Stimulated activated CD4-positive, alpha-beta T cell treated with anti-CD3 and anti-CD28 coated beads, Interleukin-4, amount 100 ng/mL, for 4 hours (primary cell): ENCODE measurements at places on chromosomes 16 and 17.
A peak's percentile ranks its signal among the peaks of the same experiment; 100 is the strongest.

- DNase-seq, result no peak
These were observed 36.0 kb upstream of the CCL1 start for GRCh38 chr17:34398990-34399389.

DNA sequence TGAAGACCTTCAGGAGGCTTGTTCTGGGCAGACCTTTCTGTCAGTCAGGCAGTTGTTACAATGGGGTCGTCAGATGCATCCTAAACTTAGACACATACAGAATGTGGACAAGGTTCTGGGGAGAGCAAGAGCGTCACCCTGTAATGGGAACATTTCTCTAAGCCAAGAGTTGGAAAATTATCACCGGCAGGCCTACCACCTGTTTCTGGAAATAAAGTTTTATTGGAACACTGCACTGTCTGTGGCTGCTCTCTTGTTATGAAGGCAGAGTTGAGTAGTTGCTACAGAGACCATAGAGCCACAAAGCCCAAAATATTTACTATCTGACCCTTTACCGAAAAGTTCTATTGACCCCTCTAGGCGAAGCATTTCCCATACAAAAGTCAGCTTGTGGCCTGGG lies 106.2 kb downstream of the CPPED1 start:
- DNase-seq, result no peak

- no peak for DNase-seq
These were observed 14.6 kb downstream of the SLC46A1 start for GRCh38 chr17:28391401-28391800.

DNA sequence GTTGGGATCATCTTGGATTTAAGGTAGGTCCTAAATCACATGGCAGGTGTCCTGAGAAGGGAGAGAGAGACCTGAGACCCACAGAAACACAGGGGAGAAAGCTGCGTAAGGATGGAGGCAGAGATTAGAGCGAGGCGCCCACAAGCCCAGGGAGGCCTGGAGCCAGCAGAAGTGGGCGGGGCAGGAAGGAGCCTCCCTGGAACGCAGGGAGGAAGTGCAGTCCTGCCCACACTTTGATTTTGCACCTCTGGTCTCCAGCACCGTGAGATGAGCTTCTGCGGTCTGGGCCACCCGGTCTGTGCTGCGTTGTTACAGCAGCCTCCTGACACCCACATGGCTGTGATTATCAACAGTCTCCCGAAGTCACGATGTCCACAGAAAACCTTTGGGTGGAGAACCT lies 6.4 kb downstream of the DNASE1L2 start:
- DNase-seq, result no peak

DNA sequence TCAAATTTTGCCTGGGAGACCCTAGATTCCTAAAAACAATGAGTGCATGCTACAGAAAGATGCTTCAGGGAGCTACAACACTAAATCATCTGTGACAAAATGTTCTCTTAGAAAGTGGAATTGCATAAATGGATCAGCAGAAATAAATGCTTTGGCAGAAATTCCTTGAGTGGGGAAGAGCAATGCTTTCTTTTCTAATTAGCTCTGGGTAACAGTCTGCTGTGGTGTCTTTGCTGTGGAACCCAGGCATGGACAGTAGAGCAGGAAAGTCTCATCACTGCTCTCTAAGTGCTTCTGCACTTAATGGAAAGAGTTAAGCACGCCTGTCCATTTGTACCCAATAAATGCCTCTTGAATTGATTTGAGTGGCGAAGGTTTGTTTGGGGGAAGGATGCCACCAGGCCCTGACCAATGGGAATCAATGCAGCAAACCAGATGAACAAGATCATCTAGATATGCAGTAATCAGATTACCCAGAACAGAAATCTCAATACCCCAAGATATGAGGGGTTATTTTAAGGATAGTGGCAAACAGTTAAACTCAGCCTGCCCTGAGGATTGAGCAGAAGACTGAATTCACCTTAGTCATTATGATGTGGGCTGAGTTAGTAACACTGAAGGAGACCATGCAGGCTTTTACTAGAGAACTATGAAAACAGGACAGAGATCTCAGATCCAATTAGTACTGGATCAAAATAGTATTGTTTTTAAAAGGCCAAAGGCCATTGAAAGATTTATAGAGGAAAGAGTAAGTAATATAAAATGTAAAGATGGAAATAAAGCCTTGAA lies 13.6 kb downstream of the HLF start:
- no peak for DNase-seq

DNA sequence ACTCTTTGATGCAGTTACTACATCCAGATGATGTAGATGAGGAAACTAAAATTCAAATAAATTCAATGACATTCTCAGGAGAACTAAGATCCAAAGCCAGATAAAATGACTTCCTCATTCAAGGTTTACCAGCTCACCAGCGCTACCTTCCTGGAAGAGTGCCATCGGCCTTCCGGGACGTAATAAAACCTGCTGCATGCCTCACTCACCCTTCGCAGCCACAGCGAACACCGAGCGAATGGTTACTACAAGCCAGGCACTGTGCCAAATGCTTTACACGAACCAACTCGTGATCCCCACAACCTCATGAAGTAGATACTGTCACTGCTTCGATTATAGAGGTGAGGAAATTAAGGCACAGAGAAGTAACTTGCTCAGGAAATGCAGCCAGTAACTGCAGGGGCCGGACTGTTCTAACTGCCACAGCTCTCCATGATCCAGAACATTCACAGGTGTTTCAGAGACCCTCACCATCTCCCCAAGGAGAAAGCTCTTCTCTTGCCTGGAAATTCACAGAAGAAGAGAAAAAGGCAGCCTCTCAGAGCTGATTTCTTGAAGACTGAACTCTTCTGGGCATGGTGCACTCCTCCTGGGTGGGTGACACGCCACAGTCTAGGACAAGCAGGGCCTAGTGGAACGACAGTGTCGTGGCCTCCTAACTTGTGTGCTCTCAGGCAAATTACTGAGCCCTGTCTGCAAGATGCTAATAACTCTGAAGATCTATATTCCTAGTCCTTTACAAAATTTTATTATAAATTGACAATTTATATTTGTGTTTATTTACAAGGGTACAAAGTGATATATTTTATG lies 46.8 kb downstream of the HIC1 start:
- peak; percentile 26 for DNase-seq

DNA sequence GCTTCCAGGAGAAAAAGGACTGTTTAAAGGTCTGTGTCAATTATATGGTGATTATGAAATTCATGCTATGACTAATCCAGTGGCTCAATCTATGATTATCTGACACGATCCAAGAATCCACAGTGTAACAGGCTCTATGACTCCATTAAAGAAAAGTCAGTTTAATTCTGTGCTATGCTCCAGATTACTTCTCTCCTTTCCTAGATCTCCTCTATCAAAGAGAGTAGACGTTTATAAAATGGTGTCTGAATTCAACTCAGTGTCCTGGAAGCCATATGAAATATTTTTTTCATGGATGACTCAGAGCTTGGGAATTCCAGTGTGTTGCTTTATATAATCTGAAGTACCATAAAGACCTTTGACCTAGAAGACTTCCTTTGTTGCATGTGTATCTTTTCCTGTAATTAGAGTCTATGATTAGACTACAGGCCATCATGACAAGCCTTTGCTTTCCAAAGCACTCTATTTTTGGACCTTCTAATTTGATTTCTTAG lies 27.0 kb upstream of the NF1 start:
- DNase-seq, result no peak

DNA sequence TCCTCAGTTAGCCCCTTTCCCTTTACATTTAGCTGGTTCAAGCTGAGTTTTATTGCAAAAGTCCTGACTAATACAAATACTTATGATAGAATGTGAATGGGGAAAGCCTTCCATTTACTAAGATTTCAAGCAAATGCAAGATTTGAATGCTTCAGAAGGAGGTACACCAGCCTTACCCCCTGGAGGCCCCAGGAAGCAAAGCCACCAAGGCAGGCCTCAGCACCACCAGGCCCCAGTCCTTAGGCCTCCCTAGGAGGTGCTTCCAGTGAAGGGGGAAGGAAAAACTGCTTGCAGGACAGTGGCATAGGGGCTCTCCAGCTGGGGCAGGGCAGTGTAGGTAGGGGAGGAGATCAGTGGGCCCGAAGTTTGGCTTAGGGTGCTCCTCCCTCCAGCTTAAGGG lies 7.3 kb upstream of the PRPSAP2 start:
- DNase-seq, result no peak

GRCh38 chr16:85390511-85391174 lies 222.5 kb upstream of the GSE1 start:
- no peak for DNase-seq

DNA sequence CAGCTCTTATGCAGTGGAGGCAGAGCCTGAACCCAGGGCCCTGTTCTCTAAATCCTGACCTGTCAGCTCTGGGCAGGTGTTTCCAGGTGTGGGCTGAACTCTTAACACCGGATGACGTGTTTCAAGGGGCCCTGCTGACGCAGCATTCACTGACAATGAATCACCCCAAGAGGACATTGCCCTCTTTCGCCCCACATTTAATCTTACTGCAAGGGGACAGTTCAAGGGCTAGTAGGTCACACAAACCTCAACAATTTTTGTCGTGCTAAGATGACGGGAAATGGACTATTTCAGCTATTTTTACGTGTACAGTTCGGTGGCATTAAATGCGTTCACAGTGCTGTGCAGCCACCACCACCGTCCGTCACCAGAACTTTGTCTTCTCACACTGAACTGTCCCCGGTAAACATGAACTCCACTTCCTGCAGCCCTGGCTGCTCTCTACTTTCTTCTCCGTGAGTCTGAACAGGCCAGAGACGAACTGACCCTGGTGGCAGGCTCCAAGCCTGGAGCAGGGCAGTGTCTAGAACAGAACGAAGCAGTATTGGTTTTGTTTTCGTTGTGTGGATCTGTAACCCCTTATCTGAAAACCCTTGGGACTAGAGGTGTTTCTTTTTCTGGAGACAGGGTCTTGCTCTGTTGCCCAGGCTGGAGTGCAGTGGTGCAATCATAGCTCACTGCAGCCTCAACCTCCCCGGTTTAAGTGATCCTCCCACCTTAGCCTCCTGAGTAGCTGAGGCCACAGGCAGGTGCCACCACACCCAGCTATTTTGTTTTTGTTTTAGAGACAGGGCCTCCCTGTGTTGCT lies 88.4 kb upstream of the CIBAR2 start:
- DNase-seq, result no peak

- peak; percentile 29 for DNase-seq
These were observed 8.6 kb upstream of the BAHCC1 start for GRCh38 chr17:81386646-81387099.

DNA sequence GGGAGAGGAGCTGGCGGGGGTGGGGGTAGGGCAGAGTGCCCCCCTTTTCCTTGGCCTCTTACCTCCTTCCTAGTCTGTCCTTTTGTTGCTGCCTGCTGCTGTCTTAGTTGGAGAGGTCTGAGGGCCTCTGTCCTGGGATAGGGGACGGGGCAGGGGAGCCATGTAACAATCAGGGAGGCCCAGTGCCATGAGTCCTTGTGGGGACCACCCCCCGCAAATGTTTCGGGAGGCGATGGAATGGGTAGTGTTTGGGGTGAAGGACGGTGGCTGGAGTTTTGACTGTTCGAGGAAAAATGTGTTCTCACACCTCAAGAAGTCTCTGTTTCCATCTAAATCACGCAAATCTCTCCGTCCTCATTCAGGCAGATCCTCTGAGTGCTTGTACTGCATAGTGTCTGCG lies 99.0 kb downstream of the OR1D5 start:
- DNase-seq, result no peak

GRCh38 chr16:12318661-12319427 lies 342.3 kb downstream of the SNX29 start:
- no peak for DNase-seq

- no peak for DNase-seq
These were observed 1024.8 kb upstream of the EEF2KMT start for GRCh38 chr16:6122401-6122800.

DNA sequence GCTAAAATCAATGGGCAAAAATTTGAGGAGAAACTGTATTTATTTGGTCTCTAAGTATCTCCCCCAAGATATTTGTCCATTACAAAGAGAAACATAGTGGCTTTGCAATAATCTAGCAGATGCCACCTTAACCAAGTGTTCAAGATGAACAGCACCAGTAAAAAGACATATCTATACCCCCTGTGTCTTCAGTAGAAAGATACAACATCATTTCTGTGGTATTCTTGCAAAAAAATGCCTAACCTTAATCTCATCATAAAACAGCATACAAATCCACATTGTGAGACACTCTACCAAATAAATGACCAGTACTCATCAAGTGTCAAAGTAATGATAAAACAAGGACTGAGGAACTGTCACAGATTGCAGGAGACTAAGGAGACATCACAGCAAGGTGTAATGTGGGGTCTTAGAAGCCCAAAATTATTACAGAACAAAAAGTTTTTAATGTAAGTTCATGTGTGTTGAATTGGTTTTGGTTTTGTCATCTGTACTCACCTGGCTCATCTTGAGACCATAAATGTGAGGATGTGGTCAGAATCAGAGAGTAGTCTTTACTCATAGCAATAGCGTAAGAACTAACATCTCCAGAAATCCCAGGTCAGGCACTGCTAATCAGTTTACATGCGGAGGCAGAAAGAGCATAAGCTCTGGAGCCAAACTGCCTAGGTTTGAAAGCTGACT lies 77.2 kb downstream of the AATF start:
- DNase-seq, result no peak

DNA sequence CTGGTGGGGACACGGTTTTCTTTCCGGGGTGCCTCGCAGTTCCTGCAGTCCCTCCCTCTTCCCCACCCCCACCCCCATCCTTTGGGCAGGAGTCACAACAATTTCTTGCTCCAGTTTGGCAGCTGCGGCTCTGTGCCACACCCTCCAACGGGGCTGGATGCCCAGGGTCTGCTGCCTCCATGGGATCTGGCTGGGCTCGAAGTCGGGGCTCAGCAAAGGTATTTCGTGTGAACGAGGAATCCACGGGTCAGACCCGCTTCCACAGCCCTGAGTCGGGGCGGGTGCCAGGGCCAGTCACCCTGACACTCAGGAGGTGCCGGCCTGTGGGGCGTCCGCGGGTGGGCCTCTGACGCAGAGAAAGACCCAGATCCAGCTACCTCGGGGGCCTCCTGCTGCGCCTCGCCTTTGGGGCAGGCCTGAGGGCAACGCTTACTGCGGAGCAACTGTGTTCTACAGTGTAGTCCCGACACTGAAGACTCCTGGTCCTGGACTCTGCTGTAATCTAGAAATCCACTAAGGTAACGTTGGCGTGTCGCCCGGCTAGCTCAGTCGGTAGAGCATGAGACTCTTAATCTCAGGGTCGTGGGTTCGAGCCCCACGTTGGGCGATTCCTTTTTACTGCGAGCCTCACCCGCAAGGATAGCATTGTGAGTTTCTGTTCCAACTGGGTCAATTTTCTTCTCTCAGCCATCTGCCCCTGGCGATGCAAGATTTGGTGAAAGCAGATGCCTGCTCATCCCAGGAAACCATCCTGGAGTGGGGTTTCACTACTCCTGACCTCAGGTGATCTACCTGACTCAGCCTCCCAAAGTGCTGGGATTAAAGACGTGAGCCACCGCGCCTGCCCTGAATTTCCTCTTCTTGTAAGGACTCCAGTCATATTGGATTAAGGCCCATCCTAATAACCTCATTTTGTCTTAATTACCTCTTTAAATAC lies 12.6 kb upstream of the OR1F1 start:
- DNase-seq, result no peak

- DNase-seq, result no peak
These were observed 13.3 kb downstream of the MIEN1 start for GRCh38 chr17:39716879-39717536.
